ENCODE measurements at places on chromosomes 1 and 21. TPM values are rescaled to one million over a fixed set of nuclear protein-coding genes. Genes with fewer than 3 reads are reported as not detected.

GRCh38 chr1:197247465-197247864 is 20.6 kb upstream of the CRB1 start:
- no peak for DNase-seq

The MAN1C1 gene
- total RNA-seq: 4.3 TPM

DNA sequence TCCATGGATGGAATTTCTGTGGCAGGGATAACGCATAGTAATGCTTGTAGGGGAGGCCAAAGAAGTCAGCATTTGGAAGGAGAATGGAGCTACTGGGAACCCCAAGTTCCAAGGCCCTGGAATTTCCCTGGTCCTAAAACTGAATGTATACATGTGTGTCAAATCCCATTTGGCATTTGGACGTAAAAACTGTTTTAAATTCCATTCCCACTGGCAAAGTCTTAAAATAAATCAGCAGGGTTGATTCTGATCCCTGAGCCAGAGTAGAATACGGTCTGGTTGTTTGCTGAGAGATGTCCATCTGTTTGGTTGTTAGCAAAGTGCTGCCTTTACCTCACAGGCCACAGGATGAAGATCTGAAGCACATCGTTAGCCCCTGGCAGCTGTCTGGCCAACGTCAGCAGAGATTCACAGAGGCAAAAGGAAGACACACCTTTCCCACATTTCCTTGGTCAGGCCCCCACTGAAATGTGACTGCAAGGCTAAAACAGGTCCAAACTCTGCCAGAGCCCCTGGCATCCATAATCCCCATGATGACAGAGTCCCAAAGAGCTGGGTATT is 62.2 kb downstream of the GORAB start:
- DNase-seq: no peak

GRCh38 chr1:41417746-41418145 is 56.5 kb downstream of the FOXO6 start:
- DNase-seq: no peak

DNA sequence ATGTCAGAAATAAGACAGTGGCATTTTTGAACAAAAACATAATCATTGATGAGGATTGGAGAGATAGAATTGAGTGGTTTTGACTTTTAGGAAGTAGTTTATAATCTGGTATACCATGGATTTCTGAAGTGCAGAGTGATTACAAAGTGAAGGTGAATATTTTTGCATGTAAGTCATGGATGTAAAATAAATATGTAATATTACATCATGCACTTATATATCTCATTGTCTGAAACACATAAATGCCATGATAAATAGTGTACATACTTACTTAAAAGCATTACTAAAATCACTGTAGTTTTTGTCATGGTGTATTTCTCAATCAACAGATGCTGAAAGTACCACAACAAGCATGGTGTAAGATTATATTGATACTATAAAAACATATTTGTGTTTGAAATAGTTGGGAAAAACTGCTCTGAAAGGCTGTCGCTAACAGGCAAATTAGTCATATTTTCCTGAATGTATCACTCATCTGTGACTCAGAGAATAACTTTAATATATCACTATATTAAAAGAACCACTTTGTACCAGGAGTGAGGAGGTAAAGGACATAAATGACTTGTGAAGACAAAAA is 24.8 kb upstream of the RGS18 start:
- DNase-seq: no peak

DNA sequence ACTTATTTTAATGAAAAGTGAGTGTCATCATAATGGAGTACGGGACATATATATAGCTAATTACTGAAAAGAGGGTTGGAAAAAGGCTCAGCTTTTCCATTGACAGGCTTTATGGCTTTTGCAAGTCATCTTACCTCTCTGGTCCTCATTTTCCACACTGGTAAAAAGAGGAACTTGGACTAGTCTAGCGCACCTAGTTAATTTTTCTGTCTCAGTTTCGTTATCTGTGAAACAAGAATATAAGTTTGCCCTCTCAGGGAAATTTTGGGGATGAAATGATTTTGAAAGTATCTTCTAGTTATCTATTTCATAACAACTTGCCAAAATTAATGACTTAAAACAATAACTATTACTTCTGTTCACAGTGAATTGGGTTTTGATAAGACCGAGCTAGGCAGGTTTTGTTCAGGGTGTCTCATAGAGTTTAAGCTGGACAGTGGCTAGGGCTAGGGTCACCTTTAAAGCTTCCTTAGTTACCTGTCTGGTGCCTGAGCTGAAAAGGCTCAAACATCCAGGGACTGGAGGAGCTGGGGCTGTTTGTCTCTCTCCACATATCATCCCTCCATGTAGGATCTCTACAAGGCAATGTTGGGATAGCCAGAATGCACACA is 91.7 kb downstream of the TYW3 start:
- no peak for DNase-seq
